ENCODE measurements at places on chromosomes 4 and X. TPM values are rescaled to one million over a fixed set of nuclear protein-coding genes. Genes with fewer than 3 reads are reported as not detected.

Gene RLIM
- 33.1 TPM for total RNA-seq

Gene CCNB3
- total RNA-seq: 0.75 TPM

Gene FGF2
- 2.9 TPM for total RNA-seq

Gene PTTG2
- total RNA-seq: not detected

Gene FOXP3
- total RNA-seq: 0.33 TPM

Gene NHS
- total RNA-seq: 102 TPM

Gene NKX6-1
- total RNA-seq: 89.6 TPM

Gene PLP1
- total RNA-seq: 0.46 TPM

Gene LINC00632
- total RNA-seq: 152 TPM

Gene IL1RAPL1
- total RNA-seq: 4.1 TPM

Gene IL21
- not detected for total RNA-seq

Gene RAB39B
- total RNA-seq: 4.8 TPM

Gene CYLC1
- total RNA-seq: not detected

Gene HHIP
- total RNA-seq: 0.22 TPM

GRCh38 chr4:43316813-43317212 lies 424.3 kb downstream of the GRXCR1 start:
- H3K4me1 ChIP-seq: peaks cover 21% of the 10 kb centered on the region
- H3K27ac ChIP-seq: no peak overlapping the region
- no peak overlapping the region for H3K4me3 ChIP-seq
- H3K36me3 ChIP-seq: peaks cover 4% of the 10 kb centered on the region
- H3K27me3 ChIP-seq: peaks cover 7% of the 10 kb centered on the region

DNA sequence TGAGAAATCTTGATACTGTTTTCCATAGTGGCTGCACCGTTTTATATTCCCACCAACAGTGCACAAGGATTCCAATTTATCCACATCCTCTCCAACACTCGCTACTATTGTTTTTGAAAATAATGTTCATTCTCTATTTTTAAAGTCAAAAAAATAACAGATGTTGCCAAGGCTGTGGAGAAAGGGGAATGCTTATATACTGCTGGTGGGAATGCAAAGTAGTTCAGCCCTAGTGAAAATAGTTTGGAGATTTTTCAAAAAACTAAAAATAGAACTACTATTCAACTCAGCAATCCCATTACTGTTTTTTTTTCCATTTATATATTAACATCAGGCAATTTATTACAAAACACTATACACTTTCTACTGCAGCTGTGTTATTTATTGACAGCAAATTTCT lies 208.7 kb downstream of the CBLL2 start:
- no peak overlapping the region for H3K27ac ChIP-seq
- H3K4me1 ChIP-seq: no peaks in the 10 kb centered on the region
- H3K27me3 ChIP-seq: no peaks in the 10 kb centered on the region
- H3K4me3 ChIP-seq: no peak overlapping the region
- DNase-seq: no peak

DNA sequence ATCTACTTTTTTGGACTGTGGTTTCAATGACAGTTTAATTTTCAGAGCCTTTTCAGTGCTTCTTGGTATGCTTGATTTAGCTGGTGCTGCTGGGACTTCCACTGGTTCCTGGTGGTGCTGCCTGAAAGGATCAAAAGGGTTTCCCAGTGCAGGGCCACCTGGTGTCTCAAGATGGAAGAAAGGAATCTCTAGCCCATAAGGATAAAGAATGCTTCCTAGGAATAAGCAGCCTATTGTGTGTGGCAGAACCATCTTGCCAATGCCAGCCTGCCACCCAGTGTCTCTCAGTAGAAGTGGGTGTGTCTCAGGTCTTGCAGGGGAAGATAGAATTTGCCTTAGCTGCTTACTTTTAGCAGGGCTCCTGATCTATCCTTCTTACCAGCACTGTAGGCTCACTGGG lies 15.0 kb upstream of the RAI2 start:
- no peak overlapping the region for H3K4me3 ChIP-seq
- H3K4me1 ChIP-seq: no peaks in the 10 kb centered on the region
- no peaks in the 10 kb centered on the region for H3K27me3 ChIP-seq
- no peak overlapping the region for H3K27ac ChIP-seq
- peaks cover 2% of the 10 kb centered on the region for H3K36me3 ChIP-seq

DNA sequence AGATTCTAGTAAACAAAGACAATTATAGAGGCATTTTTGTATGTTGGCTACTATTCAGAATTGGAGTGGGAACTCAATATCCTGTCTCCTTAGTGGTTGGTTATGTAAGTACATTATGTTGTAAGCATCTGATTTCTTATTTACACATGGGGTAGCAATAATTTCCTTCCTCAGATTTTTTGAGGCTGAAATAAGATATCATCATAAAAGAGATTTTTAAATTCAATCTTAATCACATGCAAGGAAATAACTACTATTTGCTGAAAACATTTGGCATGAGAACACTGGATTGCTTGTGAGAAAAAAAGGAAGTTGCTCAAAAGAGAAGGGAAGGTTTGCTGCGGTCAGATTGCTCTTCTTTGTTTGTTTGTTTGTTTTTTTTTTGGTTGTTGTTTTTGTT lies 437.7 kb upstream of the HS3ST1 start:
- H3K27ac ChIP-seq: no peak overlapping the region
- H3K27me3 ChIP-seq: peaks cover 6% of the 10 kb centered on the region
- DNase-seq: no peak
- H3K36me3 ChIP-seq: no peaks in the 10 kb centered on the region

- H3K4me3 ChIP-seq: no peak overlapping the region
- no peaks in the 10 kb centered on the region for H3K4me1 ChIP-seq
- no peak overlapping the region for H3K27ac ChIP-seq
- no peaks in the 10 kb centered on the region for H3K27me3 ChIP-seq
Observed at GRCh38 chrX:12892716-12893115, 13.7 kb upstream of the TLR8 start.

DNA sequence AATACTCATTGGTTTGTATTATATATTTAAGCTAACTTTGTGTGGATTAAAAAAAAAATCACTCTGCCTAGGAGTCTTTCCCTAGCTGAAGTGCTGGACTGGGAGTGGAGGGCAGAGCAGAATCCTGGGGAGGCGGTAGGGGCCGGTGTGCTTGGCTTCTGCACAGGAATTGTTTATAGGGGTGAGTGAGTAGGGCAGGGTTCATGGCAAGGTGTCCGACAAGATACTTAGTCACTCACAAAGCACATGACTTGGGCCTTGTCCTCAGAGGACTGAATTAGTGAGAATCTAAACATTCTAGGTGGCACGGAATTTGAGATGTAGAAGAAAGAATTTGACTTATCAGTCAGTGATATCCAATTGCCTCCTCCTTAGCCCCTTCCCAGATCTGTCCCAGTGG lies 32.2 kb downstream of the FNIP2 start:
- H3K36me3 ChIP-seq: peaks cover 1% of the 10 kb centered on the region

- H3K27me3 ChIP-seq: no peaks in the 10 kb centered on the region
- no peaks in the 10 kb centered on the region for H3K36me3 ChIP-seq
- no peak overlapping the region for H3K27ac ChIP-seq
Observed at GRCh38 chrX:46254641-46255040, 290.6 kb downstream of the ZNF674 start.

- H3K27me3 ChIP-seq: no peaks in the 10 kb centered on the region
- DNase-seq: no peak
- no peak overlapping the region for H3K4me3 ChIP-seq
Observed at GRCh38 chr4:17687237-17687857, 72.9 kb downstream of the MED28 start.

GRCh38 chr4:41169256-41169800 lies 45.0 kb downstream of the APBB2 start:
- H3K4me1 ChIP-seq: peaks cover 8% of the 10 kb centered on the region
- no peaks in the 10 kb centered on the region for H3K27me3 ChIP-seq
- peaks cover 15% of the 10 kb centered on the region for H3K36me3 ChIP-seq
- H3K27ac ChIP-seq: no peak overlapping the region
- no peak overlapping the region for H3K4me3 ChIP-seq

DNA sequence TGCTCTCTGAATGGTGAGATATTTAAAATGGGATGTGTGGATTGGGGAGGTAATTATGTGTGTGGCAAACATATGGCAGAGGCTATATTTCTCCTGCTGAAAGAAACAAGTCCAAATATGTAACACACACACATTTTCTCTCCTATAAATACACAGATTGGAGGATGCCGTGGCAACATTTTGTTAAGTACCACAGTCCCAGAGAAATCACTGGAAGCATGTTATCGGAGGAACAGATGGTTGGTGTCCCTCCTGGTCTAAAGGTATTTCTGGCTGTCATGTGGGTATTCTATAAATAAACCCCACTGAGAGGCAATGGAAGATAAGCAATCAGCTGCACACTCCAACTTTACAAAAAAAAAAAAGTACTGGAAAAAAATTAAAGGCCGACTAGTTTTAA lies 528.3 kb upstream of the BOD1L1 start:
- no peak for DNase-seq
- H3K4me1 ChIP-seq: peaks cover 9% of the 10 kb centered on the region
- H3K27me3 ChIP-seq: no peaks in the 10 kb centered on the region
- no peaks in the 10 kb centered on the region for H3K36me3 ChIP-seq
- H3K4me3 ChIP-seq: no peak overlapping the region
- H3K27ac ChIP-seq: no peak overlapping the region

GRCh38 chrX:46961574-46962283 lies 49.5 kb downstream of the JADE3 start:
- H3K36me3 ChIP-seq: no peaks in the 10 kb centered on the region
- no peak for DNase-seq
- no peaks in the 10 kb centered on the region for H3K27me3 ChIP-seq
- peaks cover 8% of the 10 kb centered on the region for H3K4me1 ChIP-seq

DNA sequence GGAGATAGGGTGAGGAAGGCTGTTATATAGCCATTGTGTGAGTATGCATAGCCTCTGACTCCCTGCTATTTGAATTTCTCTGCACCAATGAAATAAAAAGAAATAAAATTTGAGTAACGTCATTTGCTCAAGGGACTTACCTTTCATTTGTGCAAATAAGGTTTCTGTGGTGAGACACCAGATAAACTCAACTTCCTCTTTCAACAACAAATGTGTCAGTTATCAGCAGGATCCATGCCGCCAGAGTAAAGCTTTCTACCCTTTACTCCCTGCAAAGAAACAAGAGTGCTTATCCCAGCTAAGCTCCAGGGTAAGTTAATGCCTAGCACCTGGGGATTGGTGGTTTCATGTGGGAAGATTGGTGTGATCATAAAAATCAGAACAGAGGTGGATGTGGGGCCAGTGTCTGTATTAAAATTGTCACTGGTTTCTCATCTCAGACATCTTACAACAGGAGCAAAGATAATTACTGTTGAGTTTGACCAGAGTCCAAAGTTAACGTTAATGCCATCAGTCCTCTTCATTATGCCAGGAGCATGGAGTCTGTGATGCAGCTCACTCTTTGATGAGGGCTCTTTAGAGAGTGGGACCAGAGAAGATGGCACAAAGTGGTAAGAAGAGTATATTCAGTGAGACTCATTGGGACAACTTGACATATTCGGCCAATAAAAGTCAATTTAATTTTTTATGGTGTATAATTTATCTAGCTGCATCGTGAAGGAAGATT lies at the start of gene P2RY10:
P2RY10 (plus strand) TSS at position 206 of the 727 bp plus-strand sequence. CDS start 15,130 bp downstream, outside the sequence.
- H3K4me1 ChIP-seq: no peaks in the 10 kb centered on the region
- DNase-seq: no peak
- no peak within 1 kb of the TSS for H3K27ac ChIP-seq
- H3K27me3 ChIP-seq: no peaks in the 10 kb centered on the region
- no peak within 1 kb of the TSS for H3K4me3 ChIP-seq

- DNase-seq: no peak
- H3K4me1 ChIP-seq: no peaks in the 10 kb centered on the region
- no peaks in the 10 kb centered on the region for H3K27me3 ChIP-seq
- H3K36me3 ChIP-seq: no peaks in the 10 kb centered on the region
- H3K27ac ChIP-seq: no peak overlapping the region
Observed at GRCh38 chr4:137651128-137651527, 118.8 kb upstream of the PCDH18 start.

GRCh38 chrX:9829308-9830267 lies 43.4 kb downstream of the SHROOM2 start:
- H3K27me3 ChIP-seq: no peaks in the 10 kb centered on the region
- H3K4me1 ChIP-seq: peaks cover 2% of the 10 kb centered on the region
- H3K36me3 ChIP-seq: peaks cover 7% of the 10 kb centered on the region
- no peak for DNase-seq
- H3K27ac ChIP-seq: no peak overlapping the region

- no peaks in the 10 kb centered on the region for H3K27me3 ChIP-seq
- peak; percentile 53 for DNase-seq
- peaks cover 1% of the 10 kb centered on the region for H3K4me1 ChIP-seq
- H3K4me3 ChIP-seq: peak within 1 kb of the TSS; percentile 95
- H3K27ac ChIP-seq: peak within 1 kb of the TSS; percentile 100
- H3K36me3 ChIP-seq: no peaks in the 10 kb centered on the region
Observed at GRCh38 chrX:84501798-84502628, at the start of gene HDX. Gene HDX, minus strand, starts transcription at chrX:84502453. Its CDS starts 27,056 bp downstream, at chrX:84475397.

- H3K36me3 ChIP-seq: no peaks in the 10 kb centered on the region
- no peak overlapping the region for H3K27ac ChIP-seq
- no peak overlapping the region for H3K4me3 ChIP-seq
- H3K4me1 ChIP-seq: no peaks in the 10 kb centered on the region
- H3K27me3 ChIP-seq: no peaks in the 10 kb centered on the region
Observed at GRCh38 chr4:70133473-70133872, 20.6 kb upstream of the PRR27 start.

DNA sequence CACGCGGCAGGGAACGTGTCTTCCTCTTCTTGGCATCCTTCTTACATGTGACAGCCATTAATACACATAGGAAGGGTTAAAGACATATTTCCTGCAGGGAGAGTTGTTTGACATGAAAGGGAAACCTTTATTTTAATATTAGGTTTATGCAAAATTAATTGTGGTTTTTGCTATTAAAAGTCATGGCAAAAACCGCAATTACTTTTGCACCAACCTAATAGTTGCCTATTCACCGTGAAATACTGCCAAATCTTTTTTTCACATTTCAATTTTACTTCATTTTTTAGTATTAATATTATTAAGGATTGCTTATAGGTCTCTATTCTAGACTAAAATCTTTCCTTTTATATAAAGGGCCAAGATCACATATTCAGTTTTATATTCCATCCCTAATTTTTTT lies 230.4 kb upstream of the PITX2 start:
- H3K27ac ChIP-seq: no peak overlapping the region
- no peak overlapping the region for H3K4me3 ChIP-seq
- no peak for DNase-seq

GRCh38 chrX:12770440-12770839 lies 20.8 kb upstream of the PRPS2 start:
- H3K27ac ChIP-seq: no peak overlapping the region
- H3K4me3 ChIP-seq: no peak overlapping the region
- no peaks in the 10 kb centered on the region for H3K4me1 ChIP-seq
- H3K27me3 ChIP-seq: peaks cover 12% of the 10 kb centered on the region

GRCh38 chrX:153517946-153518834 lies 748 bp downstream of the ATP2B3 start:
- peaks cover 48% of the 10 kb centered on the region for H3K27me3 ChIP-seq
- no peaks in the 10 kb centered on the region for H3K4me1 ChIP-seq
- peaks cover 2% of the 10 kb centered on the region for H3K36me3 ChIP-seq
- H3K4me3 ChIP-seq: peak overlapping the region; percentile 57
- no peak for DNase-seq
- H3K27ac ChIP-seq: no peak overlapping the region

GRCh38 chr4:102411408-102411807 lies 66.1 kb upstream of the SLC39A8 start:
- H3K27me3 ChIP-seq: no peaks in the 10 kb centered on the region
- no peak overlapping the region for H3K27ac ChIP-seq
- no peak for DNase-seq
- H3K4me1 ChIP-seq: no peaks in the 10 kb centered on the region

- no peak for DNase-seq
- no peaks in the 10 kb centered on the region for H3K36me3 ChIP-seq
- no peak overlapping the region for H3K4me3 ChIP-seq
- no peak overlapping the region for H3K27ac ChIP-seq
Observed at GRCh38 chr4:174134361-174134760, 149.1 kb downstream of the FBXO8 start.

GRCh38 chr4:8735236-8736089 lies 136.2 kb downstream of the HMX1 start:
- no peak overlapping the region for H3K4me3 ChIP-seq
- H3K36me3 ChIP-seq: no peaks in the 10 kb centered on the region
- peaks cover 5% of the 10 kb centered on the region for H3K27me3 ChIP-seq
